ENCODE measurements at places on chromosomes 13 and 19. TPM values are rescaled to one million over a fixed set of nuclear protein-coding genes. Genes with fewer than 3 reads are reported as not detected.

VMAC gene
- 24.6 TPM for total RNA-seq

GARIN5A gene
- not detected for total RNA-seq

NCAN gene
- not detected for total RNA-seq

DIRAS1 gene
- total RNA-seq: 0.40 TPM

ZNF493 gene
- 25.6 TPM for total RNA-seq

LRFN3 gene
- total RNA-seq: 6.8 TPM

DNA sequence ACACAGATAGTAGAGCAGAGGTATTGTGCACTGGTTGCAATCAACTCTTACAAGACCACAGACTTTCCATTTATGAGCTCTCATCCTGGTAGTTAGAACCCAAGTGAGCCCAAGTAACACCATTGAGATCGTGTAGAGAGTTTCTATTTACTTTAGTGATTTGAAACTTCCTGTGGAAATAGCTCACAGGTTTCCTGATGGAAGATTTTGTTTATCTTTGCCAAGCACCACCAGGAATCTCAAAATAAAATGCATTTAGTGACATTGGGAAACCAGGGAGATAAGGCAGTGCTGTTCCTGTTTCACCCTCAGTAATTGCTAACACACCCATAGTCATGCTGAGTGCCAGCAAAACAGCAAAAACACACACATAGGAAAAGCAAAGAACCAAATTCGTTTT is 102.5 kb downstream of the FLT1 start:
- no peak for DNase-seq

DNA sequence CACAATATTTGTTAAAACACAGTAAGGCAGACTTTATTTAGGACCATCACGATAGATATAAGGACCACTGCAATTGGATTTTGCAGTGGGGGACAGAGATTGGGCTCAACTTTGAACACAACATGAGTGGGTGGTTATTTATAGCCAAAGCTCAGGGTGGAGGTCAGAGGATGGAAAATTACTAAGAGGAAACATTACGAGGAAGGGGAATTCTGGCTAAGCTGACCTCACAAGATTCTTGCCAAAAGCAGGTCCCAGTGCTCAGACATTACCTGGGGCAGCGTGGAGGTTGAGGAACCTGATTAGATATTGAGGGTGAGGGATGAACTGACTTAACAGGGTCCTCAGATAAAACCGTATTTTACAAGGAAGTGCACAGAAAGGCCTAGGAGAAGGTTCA is 88.9 kb upstream of the NBEA start:
- DNase-seq: no peak

- DNase-seq: no peak
Observed at GRCh38 chr13:46908501-46908900, 11.6 kb upstream of the HTR2A start.

DNA sequence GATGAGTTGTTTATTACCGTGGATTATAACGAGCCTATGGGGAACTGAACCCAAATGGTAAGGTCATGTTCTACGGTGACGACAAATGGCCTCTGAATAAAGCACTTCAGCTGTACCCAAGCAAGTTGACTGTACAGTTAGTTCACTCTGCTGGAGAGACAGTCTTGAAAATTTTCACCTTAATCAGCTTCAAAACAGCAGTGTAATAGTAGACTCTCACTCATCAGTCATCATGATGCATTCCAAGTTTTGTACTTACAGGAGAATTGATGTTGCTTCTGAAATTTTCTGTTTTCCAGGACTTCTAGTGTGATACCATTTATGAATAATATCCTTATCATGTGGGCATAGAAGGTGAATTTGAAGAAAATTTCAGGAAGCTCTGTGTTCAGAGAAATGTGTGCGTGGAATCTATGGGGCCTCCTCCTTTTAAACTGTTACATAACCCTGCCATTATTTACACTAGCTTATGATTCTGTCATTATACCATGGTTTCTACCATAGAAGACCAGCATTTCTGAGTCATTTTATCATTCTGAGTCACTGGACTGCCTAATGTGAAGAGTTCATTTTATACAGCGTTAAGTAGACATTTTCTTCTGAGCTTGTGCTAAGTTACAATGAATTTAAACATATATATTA is 96.9 kb downstream of the WDFY2 start:
- DNase-seq: no peak

GRCh38 chr13:76826527-76826926 is 59.7 kb downstream of the KCTD12 start:
- no peak for DNase-seq

- no peak for DNase-seq
Observed at GRCh38 chr13:30128591-30128990, 178.8 kb downstream of the KATNAL1 start.

DNA sequence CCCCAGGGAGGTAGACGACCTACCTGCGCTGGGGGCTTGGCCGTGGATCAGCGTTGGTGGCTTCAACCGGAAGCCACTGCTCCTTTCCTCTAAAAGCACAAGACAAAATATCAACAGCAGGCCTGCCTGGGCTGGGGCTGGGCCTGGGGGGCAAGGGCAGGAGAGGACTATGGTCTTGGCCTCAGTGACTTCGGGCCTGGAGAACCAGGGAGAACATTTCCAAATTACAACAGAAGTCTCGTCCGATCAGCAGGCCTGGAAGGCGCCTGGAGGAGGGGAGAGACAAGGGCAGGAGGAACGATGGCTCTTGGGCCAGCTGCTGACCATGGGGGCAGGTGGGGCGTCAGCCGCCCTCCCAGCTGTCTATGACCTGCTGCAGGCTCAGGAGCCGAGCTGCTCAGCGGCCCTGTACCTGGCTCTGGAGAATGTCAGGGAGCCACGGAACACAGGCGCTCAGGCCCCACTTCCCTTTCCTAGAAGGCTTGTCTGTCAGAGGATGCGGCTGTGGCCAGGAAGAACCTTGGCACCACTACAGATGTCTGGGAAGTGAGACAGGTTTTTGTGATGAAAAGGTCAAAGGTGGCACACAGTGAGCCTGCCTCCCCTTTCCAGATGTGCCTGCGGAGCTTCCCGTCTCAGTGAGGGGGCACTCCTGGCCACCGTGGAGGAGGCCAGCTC is 19.5 kb downstream of the CAPS start:
- DNase-seq: no peak

DNA sequence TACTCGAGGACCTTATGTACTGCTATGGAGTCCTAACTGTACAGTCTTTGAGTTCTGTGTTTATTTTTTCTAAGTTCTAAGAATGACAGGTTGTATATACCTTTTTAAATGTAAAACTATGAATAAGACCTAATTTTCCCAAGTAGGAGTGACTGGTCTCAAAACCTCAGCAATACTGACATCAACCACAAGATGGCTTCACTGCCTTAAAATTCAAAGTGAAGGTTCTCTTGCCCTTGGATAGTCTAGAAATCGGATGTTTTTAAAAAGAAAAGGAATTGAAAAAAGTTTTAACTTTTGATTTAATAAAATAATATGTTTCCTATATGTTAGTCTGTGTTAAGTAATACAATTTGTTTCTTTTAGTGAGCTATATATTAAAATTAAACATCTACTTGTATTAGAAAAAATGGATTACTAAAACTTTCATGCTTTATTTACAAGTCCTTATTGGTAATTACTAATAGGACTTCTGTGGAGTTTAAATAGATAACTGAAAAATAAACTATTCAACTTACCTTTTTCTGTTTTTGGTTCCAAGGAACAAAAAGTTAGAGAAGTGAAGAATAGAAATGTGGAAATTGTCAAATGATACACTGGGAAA is 52.0 kb downstream of the TDRD3 start:
- DNase-seq: no peak

GRCh38 chr13:110125157-110125556 is 181.8 kb downstream of the COL4A1 start:
- no peak for DNase-seq

DNA sequence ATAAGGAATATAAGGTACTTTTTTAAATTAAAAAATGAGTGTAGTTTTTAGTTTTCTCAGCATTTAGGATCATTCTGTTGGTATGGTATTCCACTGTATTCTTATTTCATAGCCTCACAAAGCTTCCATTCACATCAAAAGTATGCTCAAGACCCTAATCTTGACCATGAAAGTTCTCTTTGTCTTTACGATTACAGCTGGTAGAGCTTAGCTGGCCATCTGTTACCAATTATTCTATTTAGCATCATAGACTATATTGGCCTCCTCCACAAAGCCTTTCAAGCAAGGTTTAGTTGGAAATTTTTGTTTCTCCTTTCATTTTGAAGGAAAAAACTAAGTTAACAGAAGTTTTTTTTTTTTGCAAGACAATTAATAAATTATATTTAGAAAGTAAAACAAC is 245.1 kb downstream of the KCTD12 start:
- no peak for DNase-seq

GRCh38 chr13:100306434-100306999 is 217.6 kb downstream of the PCCA start:
- DNase-seq: no peak

- DNase-seq: no peak
Observed at GRCh38 chr13:101880581-101880980, 428.1 kb downstream of the ITGBL1 start.

GRCh38 chr19:42140125-42140754 is 8.0 kb upstream of the POU2F2 start:
- DNase-seq: no peak

- no peak for DNase-seq
Observed at GRCh38 chr19:37217480-37217774, 587 bp upstream of the ZNF383 start.

DNA sequence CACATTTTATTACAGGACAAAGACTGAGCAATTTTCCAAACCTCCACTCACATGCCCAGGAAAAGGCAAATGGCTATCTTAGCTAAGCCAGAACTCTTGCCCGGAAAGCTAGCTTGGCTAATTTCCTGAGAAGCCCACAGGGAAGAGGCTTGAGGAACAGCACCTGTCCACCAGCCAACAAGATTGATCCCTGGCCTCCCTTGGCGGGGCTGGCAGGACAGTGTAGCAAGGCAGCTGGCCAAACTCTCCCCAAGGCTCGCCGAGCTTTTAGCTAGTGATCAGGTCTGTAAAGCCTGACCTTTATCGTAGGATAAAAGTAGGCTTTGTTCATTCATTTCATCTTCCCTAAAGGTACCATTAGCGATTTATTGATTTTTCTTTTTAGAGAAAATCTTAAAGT is 101.4 kb downstream of the UQCRFS1 start:
- DNase-seq: no peak

DNA sequence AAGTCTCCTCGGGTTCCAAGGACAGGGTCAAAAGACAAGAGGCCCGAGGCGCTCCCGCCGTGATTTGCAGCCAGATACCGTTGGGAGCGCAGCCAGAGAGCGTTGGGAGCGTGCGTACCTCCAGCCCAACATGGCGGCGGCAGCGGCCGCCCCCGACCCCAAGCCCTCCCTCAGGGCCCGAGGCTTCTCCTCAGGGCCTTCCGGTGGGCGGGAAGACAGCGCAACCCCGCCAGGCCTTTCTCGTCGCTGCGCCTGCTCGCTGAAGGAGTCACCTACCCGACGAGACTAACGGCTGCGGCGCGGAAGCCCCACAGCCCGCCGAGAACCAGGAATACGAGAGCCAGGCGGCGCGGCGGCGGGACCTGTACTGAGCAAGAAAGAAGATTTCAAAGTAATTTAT is 3.2 kb upstream of the ZNF850 start:
- DNase-seq: no peak

DNA sequence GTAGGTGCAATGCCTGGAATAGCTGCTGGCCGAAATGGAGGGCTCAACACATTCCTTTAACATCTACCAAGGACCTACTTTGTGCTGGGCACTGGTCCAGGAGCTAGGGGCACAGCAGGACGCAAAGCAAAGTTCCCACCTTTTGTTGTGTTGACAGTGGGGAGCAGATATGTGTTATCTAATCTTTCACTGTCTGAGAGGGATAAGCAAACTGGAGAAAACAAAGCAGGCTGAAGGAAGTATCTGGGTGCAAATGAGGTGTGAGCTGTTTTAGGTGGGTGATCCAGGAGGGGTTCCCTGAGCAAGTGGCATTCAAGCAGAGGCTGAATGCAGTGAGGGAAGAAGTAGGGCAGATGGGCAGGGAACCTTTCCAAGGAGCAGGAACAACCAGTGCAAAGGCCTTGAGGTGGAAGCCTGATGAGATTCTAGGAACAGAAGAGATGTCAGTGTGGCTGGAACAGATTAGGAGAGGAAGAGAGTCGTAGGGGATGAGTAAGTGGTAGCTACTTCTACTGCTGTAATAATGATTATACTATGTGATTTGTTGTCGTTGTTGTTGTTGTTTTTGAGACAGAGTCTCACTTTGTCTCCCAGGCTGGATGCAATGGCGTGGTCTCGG is 2.2 kb upstream of the PLAUR start:
- no peak for DNase-seq

- DNase-seq: peak; percentile 60
Observed at GRCh38 chr19:1104311-1105007, 665 bp downstream of the GPX4 start.

GRCh38 chr13:38415233-38415632 is 65.6 kb downstream of the UFM1 start:
- DNase-seq: no peak

GRCh38 chr13:59754411-59754810 is 409.3 kb downstream of the DIAPH3 start:
- DNase-seq: no peak

DNA sequence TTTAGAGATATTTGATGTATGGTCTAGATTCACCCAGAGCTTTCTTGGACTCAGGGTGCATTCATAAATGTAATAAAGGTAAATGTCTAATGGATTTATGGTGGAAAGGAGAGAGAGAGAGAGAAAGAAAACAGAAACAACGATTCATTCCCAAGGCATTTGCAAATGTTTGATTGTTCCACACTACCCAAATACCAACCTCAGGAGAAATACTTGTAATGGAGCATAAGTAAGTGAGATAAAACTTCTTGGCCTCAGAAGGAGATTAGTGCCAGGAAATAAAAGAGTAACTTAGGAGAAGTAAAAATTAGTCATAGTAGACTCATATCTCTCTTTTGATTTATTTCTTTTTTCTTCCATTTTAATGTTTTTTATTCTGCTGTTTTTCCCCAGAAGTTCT is 40.6 kb upstream of the DGKH start:
- no peak for DNase-seq

- no peak for DNase-seq
Observed at GRCh38 chr19:41420101-41420880, 6.9 kb downstream of the B3GNT8 start.
